Fibroblast of the aortic adventitia (primary cell): ENCODE measurements at places on chromosomes 6 and 20.

DNA sequence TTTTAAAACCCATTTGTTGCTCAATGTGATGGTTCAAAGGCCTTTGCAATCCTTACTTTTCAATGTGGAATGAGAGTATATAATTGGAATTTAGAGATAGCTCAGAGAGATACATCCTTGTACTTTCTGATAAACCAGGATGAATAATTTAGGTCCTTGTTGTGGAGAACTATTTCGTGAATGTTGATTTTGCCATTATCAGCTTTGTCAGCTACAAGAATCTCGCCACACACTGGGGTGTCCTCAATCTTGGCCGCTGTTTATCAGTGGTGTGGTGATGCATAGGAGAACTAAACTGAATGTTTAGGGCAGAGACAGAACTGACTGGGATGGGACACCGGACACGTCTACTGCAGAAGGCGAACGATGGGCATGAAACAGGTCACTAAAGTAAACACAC lies 111.2 kb upstream of the SLC35B3 start:
- no peak for DNase-seq

- DNase-seq: no peak
Measured at GRCh38 chr20:3731944-3732326, 550 bp upstream of the HSPA12B start.

DNA sequence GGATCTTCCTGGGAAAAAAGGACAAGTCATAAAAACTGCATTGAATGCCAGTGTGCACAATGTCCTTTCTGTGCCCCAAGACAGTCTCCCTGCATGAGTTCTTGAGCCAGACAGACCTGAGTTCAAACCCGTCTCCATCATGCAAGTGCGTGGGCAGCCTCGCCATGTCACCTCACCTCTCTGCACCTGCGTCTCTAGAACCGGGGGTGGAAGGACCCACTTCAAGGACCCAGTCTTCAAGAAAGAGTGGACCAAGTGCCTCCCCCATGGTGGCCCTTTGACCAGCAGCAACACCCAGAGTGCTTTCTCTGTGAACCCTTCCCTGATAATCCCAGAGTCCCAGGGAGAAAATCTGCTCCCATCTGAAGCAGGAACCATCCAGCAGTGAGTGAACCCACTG lies 23.5 kb upstream of the ANGPT4 start:
- no peak for DNase-seq

DNA sequence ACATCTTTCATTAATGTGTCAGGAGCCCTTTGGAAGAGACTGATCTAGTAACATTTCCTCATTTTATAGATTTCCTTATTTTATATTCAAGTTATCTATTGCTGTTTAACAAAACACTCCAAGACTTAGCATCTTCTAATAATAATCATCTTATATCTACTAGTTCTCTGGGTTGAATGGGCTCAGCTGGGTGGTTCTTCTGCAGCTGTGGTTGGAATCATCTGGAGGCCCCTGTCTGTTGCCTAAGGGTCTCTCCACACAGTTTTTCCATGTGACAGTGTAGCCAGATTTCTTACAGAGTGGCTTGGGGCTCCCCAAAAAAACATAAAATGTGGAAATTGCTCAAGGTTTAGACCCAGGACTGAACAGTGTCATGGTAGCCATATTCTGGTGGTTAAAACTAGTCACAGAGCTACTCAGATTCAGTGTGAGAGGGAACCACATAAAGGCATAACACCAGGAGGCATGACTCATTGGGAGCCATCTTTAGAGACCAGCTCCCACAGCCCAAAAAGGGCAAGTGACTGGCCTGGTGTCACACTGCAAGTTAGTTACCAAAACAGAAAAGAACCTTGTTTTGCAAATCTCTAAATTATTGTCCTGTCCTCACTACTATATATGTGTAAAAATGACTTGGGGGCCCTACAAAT lies 11.5 kb downstream of the SLC2A10 start:
- DNase-seq: no peak

GRCh38 chr20:9200620-9201019 lies 131.7 kb downstream of the PLCB4 start:
- peak; percentile 15 for DNase-seq

- peak; percentile 28 for DNase-seq
Measured at GRCh38 chr20:33999025-33999649, 5.4 kb downstream of the RALY start.

DNA sequence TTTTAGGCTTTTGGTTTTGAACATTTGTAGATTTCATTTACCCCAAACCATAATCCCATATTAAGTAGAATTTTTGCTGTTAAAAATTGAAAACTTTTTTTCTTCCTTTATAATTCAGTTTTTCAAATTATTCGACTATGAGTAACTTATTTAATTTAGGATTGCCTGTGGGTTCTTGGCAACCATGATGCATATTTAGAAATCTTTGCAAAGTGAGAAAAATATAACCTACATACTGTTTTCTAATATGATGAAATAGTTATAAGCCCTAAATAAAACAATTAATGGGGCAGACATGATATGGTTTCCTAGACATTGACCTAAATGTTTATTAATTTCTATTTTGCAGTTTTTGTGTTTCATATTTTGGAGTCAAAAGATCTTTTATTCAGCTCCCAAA lies 23.6 kb downstream of the NEDD9 start:
- peak; percentile 36 for DNase-seq

DNA sequence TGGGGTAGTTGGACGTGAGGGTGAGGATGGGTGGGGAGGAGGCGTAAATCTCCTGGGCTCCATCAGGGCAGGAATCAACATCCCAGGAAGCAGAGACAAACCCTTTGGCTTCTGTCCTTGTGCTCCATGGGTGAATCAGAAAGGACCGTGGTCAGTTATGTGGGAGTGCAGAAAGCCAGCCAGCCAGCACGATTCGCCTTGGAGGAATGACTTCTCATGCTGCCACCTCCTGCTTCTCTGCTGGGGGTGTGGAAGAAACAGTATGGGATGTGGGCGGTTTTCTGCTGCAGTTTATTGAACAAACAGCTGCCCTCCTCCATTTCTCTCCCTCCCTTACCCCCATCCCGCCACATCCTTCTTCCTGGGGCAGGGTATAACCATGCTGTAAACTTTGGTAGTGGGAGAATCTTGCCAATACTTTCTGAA lies 214.5 kb downstream of the SOX4 start:
- peak; percentile 68 for DNase-seq

DNA sequence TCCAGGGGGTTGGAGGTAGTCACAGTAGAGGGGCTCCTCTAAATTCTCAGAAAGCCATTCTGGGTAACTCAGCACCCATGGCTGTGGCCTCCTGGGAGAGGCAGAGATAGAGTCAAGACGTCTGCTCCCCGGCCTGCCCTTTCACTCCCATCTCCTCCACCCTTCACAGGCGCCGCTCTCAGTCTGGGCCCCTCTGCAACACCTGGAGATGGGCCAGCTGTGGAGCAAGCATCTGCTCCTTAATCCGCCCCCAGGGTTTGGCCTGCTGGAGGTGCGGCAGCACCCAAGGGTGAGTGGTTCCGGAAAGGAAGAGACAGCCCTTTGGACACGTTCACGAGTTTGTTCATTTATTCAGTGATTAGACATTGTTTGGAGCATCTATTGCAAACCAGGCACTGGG lies 271.3 kb downstream of the BMP7 start:
- no peak for DNase-seq

DNA sequence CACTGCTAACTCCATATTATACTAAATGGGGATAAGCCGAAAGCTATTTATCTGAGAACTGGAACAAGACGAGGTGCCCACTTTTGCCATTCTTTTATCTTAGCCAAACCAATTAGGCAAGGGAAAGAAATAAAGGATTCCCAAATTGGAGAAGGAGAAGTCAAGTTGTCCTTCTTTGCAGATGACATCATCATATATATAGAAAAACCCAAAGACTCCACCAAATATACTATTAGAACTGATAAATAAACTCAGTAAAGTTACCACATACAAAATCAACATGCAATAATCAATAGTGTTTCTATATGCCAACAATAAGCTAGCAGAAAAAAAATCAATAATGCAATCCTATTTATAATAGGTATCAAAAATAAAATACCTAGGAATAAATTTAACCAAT lies 570.3 kb upstream of the EPHA7 start:
- DNase-seq: no peak

DNA sequence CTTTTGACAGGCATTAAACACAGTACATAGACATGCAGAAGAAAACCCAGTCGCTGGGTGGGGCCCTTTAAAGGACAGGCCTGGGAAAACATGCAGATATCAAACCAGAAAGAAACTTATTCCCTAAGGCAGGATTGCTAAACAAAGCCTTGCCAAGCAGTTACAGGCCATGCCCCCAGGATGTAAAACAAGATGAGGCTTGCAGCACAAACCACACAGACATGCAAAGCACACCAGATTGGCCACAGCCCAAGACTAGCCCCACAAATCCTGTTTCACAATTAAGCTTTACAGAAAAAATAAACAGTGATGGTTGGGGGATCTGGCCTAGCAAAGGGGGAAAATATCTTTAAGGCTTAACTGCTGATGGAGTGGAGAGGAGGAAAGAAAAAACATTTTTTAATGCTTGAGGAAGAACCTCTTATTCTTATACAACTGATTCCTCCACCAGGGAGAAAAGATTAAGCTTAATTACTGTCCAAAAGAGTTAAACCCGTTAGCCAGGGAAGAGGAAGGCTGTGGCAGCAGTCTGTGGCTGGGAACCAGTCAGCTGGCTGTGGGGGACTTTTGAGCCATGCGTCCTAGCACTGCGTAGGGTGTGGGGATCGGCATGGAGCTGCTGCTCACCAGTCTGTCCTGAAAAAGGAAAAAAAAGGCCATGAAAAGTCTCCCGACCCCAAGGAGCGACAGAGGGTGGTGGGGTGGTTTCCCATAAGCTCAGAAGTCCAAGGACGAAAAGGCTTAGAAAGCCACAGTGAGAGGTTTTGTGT lies 28.4 kb downstream of the COL19A1 start:
- peak; percentile 76 for DNase-seq

- DNase-seq: peak; percentile 4
Measured at GRCh38 chr6:39102821-39103136, 12.2 kb downstream of the SAYSD1 start.

DNA sequence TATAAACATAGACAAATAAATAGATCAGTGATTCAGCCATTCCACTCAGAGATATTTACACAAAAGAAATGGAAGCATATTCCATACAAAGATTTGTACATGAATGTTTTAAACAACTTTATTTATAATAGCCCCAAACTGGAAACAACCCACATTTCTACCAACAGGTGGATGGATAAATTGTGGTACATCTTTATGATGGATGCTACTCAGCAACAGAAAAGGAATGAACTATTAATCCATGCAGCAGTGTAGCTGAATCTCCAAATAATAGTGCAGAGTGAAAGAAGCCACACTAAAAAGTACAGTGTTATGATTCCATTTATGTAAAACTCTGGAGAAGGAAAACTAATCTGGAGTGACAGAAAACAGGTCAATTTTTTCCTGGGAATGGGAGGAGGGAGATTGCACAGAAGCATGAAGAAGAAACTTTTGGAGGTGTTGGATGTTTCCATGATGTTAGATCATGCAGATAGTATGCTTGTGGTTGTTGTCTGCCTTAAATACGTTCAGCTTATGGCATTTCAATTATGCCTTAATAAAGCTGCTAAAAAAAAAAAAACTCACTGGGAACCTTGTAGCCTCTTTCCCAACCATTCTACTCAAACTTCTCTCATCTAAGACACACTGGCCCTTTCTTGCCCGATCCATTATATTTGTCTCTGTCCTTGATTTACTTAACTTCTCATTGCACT lies 100.9 kb downstream of the PPP1R14C start:
- DNase-seq: no peak

GRCh38 chr20:54692168-54692887 lies 216.9 kb downstream of the DOK5 start:
- no peak for DNase-seq

DNA sequence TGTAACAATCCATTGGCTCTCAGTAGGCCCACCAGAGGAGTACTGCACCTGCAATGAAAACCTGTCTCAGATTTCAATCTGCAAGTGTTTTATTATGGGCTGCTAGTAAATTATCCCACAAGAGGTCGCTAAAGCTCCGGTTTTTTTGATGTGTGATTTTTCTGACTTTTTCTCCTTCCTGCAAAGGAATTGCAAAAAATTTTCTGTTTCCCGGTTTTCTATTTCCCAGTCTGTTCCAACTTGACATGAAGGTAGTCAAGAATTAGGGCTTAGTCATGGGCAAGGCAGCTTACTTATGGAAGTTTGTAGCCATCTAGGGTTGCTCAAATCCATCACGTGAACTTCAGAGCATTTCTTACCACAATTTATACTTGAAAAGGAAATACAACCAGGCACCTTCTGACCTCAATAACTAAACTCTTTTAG lies 38.5 kb upstream of the AHI1 start:
- DNase-seq: peak; percentile 98

DNA sequence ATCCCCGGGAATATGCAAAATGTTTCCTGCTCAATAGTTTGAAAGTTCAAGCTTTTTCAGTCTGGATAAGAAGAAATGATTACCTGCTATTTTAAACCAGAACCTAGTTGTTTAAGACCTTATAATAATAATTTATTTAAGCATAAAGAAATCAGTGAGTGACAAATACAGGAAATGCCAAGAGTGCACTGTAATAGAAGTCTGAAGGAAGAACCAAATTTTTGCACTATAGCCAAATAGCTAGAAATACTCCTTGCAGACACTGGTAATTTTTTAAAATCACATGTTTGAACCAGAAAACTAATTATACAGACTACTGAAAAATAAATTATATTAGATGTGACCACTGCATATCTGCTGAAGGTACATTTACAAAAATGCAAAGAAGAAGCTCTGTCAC lies 93.2 kb downstream of the MMS22L start:
- DNase-seq: peak; percentile 69

DNA sequence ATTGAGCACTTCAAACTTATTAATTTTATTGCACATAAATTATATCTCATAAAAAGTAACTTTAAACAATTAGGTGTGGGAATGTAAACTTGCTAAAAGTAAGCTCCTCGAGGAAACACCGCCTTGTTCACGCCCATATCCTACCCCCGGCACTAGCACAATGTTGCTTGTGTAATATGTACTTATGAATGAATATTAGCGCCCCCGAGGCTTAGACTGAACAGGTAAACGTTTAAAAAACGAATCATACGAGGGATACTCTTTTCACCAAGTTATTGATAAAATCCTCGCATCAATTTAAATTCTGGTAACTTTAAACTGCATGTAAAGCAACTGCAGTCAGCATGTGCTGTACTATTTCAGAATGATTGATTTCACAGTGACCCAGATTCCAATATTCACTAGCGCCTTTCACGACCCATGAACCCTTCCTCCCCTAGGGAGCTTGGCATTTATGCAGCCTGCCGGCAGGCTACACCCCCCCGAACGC lies 637 bp downstream of the TFB1M start:
- peak; percentile 18 for DNase-seq

- no peak for DNase-seq
Measured at GRCh38 chr20:33007376-33008335, at the start of gene BPIFB2. BPIFB2 (plus strand) TSS chr20:33007704; CDS start chr20:33008575, 871 bp downstream.

GRCh38 chr6:128528241-128528640 lies 7.8 kb upstream of the PTPRK start:
- no peak for DNase-seq

DNA sequence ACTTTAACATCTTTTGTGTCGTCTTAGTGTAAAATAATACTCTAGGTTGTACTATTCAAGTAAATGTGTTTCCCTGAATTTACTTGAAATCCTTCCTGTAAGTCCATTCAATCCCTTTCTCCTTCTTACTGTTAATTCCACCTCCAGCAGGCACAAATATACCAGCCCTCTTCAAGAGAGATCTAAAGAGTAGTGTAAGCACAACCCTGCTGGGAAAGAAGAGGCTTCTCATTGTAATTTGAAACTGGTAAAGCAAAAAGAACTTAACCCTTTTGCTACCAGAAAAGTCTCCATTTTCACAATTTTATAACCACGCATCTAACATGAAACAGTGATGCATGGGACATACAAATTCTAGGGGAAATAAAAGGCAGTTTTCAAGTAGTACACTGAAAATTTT lies at the start of gene BMP5:
BMP5 (minus strand) TSS at position 191 of the 400 bp plus-strand sequence. CDS start 725 bp downstream, outside the sequence.
- DNase-seq: no peak

GRCh38 chr6:96157018-96157565 lies 141.3 kb downstream of the FUT9 start:
- no peak for DNase-seq
